MCF 10A (cell line): ENCODE measurements at places on chromosomes 12 and 14.
A peak's percentile ranks its signal among the peaks of the same experiment; 100 is the strongest.

- no peak for DNase-seq
These were observed 2.1 kb downstream of the NIN start for GRCh38 chr14:50828721-50829488.

GRCh38 chr14:99748529-99748928, 44.7 kb upstream of the EML1 start:
- DNase-seq, result no peak

DNA sequence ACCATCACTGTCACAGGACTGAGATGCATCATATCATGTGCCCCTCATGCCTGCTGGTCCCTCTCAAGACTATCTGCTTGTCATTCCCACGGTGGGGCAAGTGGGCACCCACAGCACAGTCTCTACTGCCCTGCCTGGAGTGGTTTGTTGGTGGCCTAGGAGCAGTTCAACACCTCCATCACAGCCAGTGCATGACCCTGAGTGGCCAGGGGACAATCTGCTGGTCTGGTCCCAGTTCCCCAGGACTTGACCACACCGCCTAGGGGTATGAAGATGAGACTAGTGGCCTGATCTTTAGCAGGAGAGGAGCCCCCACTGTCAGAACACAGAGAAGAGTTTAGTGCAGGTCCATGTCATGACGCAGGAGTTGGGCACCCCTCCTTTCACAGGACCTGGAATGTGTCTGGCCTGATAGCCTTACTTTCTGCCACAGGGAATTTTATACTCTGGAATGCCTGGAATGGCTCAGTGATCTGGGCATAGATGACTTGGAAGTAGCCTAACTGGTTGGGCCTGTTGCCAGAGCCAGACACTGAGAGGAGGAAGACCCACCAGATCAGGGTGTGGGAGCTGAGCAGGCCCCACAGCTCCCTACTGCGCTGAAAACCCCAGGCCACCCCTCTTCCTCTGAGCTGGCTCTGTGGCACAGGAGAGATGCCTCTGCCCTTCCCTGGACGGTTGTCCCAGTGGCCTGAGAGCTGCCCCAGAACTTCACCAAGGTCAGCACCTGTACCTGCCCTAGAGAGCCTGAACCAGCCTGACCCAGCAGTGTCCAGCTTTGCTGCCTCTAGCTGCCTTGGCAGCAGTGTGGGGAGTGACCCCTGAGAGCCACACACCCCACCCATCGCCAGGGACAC, 83.3 kb downstream of the PUS7L start:
- DNase-seq, result no peak

- no peak for DNase-seq
These were observed 195.1 kb upstream of the RTL1 start for GRCh38 chr14:101098641-101099040.

GRCh38 chr12:89539426-89540223, 13.8 kb upstream of the POC1B start:
- DNase-seq, result no peak

DNA sequence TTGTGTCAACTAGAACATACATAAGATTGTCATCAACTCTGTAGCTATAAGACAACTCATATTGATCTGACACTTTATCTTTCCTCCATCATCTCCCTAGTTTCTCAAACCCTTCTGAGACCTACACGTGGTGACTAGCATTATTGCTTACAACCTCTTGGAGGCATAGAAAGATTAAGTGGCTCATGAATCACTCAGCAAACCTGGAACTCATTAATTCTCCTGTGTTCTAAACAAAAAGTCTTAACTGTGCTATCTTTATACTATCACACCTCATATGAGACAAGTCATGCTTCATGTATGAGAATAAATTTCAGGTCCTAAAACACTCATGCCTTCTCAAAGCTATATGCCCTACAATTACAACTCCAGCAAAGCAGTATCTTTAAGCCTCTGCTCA, 408.6 kb upstream of the SYT1 start:
- no peak for DNase-seq

GRCh38 chr14:78829274-78829673, 659.1 kb downstream of the NRXN3 start:
- DNase-seq, result no peak

GRCh38 chr12:76883811-76884210, 5.0 kb upstream of the CSRP2 start:
- peak; percentile 73 for DNase-seq

DNA sequence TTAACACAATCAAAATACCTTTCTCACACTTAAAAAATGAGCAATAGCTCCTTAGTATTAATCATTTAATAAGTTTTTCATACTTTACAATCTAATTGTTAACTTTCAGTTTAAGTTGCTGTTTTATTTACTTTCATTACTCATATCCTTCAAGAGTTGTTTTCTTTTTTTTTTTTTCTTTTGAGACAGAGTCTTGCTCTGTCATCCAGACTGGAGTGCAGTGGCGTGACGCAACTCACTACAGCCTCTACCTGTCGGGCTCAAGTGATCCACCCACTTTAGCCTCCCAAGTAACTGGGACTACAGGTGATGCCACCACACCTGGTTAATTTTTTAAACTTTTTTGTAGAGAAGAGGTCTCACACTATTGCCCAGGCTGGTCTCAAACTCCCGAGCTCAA, 16.1 kb downstream of the ZBTB1 start:
- DNase-seq, result no peak

DNA sequence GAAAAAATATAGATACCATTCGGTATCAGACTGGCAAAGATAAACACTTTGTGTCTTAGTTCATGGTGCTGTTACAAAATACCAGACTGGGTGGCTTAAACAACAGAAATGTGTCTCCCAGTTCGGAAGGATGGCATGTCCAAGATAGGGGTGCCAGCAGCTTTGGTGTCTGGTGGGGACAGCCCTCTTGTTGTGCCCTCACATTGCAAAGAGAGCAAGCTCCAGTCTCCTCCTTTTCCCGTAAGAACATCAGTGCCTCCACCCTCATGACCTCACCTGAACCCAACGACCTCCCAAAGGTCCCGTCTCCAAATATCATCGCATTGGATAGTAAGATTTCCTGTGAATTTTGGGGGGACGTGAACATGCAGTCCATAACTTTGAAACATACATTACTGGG, 12.4 kb downstream of the ZBTB42 start:
- DNase-seq, result no peak

DNA sequence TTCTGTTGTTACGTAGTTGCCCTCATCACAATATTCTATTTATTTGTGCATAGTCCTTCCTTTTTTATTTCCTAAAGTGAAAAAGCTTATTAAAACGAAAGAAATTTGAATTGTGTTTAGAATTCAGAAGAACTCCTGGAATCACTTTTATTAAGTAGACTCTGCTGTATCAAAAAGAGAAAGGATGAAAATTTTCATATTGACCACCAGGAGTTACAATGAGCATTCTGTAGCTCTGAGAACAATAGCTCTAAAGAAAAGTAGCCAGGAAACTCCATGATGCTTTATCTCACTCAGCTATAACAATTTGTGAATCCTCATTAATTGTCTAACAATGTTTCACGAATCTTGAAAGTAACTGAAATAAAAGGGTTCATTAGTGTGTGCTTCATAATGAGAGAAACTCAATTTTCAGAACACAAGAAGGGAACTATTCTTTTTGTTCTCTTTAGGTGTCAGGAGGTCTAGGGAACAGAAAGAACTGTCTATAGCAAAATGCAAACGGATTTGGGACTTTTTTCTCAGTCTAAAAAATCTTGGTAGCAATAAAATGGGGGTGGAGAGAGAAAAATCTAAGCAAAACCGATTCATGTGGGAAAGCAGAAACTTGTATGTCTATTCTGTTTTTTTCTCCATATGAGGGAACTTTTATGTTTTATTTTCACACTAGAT, 19.3 kb downstream of the ASCL1 start:
- DNase-seq, result no peak

GRCh38 chr14:31556191-31556590, 5.0 kb upstream of the NUBPL start:
- DNase-seq, result no peak

GRCh38 chr12:124273630-124274029, 21.3 kb upstream of the RFLNA start:
- DNase-seq, result peak; percentile 56

DNA sequence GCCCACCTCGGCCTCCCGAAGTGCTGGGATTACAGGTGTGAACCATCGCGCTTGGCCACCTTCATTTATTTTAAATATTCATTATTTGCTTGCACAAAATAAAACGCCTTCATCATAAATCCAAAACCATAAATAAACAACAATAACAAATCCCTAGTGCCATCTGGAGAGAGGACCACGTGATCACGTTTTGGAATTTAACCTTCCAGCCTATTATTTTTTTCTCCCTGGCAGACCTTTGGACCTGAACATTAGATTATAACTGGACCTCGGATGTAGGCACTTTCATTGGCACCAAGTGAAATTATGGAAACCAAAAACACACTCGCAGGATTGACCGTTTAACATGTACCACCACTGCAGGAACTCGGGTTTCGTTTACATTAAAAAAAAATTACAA, 2.0 kb downstream of the DNAH10 start:
- DNase-seq, result no peak

- DNase-seq, result no peak
These were observed 6.4 kb upstream of the GPR68 start for GRCh38 chr14:91250912-91251311.

DNA sequence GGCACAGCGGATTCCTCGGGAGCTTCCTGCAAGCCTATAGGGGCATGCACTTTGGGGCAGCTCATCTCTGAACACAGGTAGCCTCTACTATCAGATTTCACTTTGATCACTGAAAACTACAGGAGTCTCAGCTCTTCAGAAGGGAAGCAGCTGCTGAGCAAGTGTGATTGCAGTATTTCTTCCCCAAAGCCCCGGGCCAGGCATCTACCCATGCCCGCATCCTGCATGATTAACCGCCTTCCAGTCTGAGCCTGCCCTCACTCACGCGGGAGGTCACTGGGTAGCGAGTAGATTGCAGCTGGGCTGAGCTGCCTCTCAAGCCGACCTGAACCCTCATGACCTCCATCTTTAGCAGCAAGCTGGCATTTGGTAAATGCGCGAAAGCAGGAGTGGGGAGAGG, 334.7 kb downstream of the DPF3 start:
- peak; percentile 78 for DNase-seq

DNA sequence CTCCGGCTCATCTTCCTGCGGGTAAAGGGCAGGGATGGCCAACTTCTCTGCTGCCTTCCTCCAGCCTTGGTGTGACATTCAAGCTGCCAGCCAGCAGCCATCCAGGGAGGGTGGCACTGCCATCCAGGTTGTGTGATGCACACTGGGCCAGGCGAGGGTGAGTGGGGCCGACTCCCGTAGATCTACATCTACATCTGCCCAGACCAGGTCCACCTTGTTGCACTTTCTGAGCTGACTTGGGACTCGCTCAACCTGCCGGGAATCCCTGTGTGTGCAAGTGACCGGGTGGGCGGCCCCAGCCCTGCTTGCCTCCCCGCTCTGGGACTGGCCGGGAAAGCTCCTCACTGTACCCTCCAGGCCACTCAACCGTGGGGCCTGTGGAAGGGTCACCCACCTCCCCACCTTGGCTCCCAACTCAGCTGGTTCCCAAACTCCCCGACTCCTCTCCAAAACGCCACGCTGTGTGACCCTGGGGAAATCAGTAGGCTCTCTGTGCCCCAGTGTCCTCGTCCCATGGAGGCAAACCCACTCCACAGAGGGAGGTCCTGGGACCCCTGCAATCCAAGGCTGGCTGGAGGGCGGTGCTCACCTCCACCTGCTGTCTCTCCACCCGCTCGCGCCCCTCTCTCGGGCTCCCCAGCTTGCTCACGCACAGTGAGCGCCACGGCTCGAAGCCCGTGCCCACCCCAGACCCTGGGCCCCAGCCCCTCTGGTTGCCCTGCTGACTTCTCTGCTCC, 14.7 kb downstream of the JAG2 start:
- DNase-seq, result no peak

DNA sequence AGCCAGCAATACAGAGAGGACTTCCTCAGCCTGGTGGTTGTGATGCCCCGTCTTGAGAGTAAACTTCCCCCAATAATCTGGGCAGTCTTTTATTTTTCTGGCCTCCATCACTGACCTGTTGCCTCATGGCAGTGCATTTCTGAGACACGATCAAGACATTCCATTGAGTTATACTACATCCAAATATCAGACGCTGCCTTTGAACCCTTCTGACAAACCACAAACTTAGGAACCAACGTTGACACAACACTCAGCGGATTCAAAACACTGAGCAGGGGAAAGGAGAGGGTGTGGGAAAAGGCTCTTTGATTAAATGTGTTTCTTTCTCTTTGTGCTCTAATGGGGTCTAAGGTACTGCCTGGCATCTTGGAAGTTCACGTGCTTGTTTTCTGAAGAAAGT, 100.7 kb upstream of the TBX5 start:
- DNase-seq, result no peak

DNA sequence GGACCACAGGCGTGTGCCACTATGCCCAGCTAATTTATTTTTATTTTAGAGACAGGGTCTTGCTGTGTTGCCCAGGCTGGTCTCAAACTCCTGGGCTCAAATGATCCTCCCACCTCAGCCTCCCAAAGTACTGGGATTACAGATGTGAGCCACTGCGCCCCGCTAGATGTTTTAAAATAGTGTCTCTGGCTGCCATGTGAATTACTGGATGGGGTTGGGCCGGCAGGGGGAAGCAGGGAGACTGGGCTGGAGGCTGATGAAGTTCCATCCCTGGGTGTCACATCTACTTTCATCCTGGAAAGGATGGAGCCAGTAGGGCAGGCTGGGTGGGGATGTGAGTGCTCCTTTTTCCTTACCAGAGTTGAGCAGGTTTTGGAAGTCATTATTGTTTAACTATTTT, 46.1 kb downstream of the DNAH10 start:
- peak; percentile 28 for DNase-seq

- no peak for DNase-seq
These were observed 2.2 kb upstream of the LAG3 start for GRCh38 chr12:6770094-6770493.

DNA sequence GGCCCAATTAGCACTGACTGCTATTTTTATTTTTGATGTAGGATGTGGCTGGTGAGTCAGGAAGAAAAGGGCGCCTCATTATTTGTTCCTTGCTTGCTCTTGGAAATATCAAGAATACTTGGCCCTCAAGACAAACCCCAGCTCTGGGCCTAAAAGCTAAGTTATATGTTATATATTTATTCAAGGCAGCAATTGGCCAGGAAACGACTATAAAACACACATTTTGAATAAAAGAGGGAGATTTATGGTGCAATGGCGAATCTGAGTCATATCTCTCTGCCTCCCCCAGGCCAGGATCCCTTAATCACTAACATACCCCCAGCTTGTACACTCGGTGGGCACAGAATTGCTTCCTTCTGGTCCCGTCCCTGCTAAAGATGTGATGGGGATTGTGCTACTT, 63.3 kb downstream of the TBX5 start:
- DNase-seq, result no peak

DNA sequence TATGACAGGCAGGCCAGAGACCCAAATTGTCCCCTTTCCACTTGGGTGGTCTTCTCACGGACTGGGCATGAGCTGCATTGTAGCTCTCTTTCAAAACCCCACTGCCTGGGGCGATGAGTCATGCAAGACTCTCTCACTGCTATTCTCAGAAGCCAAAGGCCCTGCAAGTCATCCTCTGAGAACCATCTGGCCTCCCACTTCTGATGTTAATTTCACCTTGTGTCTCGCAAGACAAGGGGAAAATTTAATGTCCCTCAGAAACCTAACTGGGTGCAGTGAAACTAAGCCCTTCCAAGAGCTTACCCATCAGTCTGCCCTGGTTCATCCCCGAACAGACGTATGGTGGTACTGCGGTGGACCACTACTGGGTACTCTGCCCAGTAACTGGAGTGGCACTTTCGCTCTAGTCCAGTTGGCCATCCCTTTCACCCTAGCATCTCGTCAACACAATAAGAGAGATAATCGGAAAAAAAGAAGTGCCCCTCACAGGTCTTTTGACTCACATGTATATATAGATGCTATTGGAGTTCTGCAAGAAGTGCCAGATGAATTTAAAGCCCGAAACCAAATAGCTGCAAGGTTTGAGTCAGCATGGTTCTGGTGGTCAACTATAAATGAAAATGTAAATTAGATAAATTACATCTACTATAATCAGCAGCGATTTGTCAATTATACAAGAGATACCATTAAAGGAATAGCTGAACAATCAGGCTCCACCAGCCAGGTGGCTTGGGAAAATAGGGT, 31.3 kb upstream of the LALBA start:
- peak; percentile 43 for DNase-seq
